NCI-H187 treated with DMSO at 0.1 percent for 48 hours (cell line): ENCODE measurements at places on chromosomes 2 and 18.

DNA sequence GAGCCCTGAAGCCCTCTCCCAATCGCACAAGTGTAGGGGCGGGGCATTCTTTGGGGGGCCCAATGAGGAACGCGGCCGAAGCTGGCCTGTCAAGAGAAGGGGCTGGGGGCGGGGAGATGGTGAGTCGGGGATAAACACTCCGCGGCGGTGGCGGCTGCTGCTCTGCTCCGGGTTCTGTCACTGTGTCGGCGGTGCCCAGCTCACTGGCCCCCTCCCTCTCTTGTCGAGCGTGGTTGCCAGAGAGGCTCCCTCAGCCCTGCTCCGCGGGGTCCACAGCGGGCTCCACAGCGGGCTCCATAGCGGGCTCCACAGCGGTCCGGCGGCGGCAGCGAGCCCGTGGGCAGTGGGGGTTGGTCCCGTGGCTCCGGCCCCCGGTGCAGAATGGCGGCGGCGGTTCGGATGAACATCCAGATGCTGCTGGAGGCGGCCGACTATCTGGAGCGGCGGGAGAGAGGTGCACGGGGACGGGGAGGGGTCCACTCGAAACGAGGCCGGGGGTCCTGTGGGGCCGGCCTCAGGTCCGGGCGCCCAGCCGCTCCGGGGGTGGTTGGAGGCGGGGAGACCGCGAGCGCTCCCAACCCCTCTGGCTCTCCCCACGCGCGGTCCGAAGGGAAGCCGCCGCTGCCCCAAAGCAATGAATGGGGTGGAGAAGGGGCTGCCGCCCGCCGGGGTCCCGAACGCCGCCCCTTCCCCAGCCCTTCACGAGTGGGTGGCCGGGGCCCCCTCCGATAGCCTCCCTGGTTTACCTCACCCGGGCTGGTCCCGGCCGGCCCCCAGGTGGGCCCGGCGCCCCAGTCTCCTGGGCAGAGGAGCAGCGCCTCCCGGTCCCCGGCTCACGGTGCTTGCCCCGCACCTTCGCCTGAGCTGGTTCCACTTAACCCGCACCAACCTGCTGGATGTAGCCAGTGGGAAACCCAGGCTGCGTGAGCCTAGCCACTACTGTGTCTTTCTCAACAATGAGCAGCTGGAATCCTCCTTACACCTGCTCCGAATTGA, at the start of gene MXD1:
MXD1 (plus strand) TSS at position 160 of the 996 bp plus-strand sequence; CDS start at position 382, 222 bp downstream.
- no peak for DNase-seq

DNA sequence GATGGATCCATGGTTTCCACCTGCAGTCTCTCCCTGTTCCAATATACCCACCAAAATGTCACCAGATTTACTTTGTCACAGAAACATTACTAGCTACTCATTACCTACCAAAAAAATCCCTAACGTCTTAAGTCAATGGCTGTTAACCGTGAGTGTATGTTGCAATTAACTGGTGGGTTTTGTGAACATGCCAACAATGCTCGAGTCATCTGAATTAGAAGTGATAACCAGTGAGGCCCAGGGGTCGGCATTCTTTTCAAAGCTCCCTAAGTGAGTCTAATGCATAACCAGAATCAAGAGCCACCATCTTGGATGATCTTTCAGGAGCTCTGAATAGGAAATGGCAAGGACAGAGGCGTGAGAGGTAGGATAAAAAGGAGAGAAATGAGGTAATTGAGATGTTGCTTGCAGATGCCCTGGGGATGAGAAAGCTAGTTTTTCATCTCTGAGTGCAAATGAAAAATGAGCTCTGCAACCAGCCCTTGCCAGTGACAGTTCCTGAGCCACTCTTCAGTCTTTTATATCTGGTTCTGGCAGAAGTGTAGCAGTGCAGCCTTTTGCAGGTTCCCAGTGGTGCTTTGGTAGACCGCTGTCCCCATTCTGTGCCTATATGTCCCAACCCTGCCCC, 130.0 kb upstream of the RND3 start:
- DNase-seq = no peak

DNA sequence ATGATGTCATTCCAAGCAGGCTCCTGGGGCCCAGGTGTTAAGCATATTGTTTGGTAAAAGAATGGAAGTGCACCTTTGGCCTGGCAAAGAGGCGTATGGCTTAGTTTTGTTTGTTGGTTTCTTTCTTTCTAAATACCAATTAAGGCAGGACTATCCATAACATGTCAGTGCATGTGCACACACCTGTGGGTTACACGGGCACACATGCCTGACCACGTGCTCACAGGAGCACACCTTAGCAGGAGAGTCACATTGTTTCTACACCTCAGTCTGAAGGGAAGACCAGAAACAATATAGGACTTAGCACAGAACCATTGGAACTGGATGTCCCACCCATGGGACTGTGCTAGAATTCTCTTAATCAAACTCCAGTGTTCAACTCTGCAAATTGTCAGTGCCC, 127.8 kb downstream of the FBXO15 start:
- DNase-seq = no peak

- no peak for DNase-seq
Observed at GRCh38 chr2:165952741-165953211, 800 bp downstream of the TTC21B start.

DNA sequence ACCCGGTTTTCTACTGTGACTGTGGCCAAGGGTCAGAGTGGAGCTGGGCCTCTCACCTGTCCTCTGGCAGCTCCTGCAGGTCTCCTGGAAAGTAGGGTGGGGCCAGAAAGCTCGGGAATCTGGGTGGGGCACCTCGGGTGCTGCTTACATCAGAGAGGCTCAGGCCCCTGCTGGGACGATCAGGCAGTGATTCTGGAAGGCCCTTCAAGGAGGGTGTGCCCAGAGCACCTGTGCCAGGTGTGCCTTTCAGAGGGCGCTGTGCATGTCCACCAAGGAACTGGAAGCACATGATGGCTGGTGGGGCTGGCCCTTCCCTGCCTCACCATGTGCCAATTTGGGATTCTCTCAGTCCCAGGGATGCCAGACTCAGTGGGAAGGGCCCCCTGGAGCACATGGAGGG, 44.0 kb downstream of the ATP6V1C2 start:
- no peak for DNase-seq
